MG63 (cell line): ENCODE measurements at places on chromosomes 1 and 21. TPM values are rescaled to one million over a fixed set of nuclear protein-coding genes. Genes with fewer than 3 reads are reported as not detected.

GRCh38 chr1:199020904-199021303 lies 382.1 kb downstream of the PTPRC start:
- DNase-seq: no peak

DNA sequence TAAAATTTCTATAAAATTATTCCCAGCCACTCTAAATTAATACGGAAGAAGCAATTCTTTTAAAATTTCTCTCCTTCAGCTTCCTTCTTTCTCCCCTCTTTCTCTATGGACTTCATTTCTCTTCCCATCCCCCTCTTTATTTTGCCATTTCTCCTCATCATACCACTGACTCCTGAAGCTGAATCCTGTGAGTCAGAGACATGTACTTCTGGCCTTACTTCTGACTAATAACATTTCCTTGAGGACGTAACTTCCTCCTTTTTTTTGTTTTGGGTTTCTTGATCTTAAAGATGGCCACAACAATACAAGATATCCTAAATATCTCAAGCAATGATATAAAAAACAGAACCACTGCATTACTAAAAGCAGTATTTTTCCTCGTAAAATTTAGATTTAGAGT lies 63.6 kb upstream of the DENND1B start:
- peak; percentile 4 for DNase-seq

GRCh38 chr21:42452401-42453223 lies 43.4 kb downstream of the RSPH1 start:
- no peak for DNase-seq

DNA sequence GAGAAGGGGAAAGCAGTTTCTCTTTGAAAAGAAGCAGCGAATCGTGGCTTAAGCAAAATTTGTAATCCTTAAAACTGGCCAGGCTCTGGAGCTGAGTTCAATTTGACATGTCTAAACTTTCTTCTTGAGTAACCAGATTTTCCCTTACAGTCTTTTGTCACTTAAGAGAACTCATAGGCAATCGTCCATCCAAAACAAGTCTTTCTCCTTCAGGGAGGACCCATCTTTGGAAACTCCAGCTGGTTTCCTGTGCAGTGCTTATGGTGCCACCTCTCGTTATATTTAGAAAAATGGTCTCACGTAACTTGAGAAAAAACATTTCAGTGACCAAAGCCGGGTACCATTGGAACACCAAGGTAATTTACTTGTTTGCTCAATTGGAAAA lies 1.8 kb upstream of the PTTG1IP start:
- DNase-seq: no peak

DNA sequence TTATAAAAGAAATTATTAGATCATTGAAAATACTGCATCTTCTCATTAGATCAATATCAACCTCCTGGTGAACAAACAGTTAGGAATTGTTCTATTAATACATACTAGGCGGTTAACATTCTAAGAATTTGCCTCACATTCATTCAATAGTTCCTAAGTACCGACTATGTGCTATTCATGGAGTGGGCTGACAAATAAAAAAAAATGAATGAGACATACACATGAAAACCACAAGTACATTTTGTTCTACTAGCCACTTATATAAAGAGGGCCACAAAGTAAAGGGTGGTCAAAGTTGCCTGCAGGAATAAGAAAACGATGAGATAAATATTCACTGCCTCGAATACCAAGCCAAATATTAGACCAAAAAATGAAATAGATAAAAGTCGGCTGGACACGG lies 294.4 kb downstream of the SDCCAG8 start:
- no peak for DNase-seq

DNA sequence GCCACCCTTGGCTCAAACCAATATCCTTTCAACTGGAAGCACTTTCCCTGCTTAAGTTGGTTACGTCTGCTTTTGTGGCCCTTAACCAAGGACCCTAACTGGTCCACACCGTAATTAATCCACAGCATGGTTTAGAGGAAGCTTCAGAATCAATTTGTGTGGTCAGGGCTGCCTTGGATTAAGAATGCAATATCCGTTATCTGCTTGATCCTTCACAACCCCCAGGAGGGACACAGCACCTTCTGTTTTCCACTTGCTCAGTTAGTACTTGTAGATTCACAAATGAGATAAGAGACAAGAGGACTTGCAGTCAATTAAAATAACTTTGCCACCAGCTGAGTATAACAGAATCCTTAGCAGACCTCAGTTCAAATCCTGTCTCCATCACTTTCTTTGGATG lies 56.9 kb upstream of the LRP8 start:
- DNase-seq: no peak

DNA sequence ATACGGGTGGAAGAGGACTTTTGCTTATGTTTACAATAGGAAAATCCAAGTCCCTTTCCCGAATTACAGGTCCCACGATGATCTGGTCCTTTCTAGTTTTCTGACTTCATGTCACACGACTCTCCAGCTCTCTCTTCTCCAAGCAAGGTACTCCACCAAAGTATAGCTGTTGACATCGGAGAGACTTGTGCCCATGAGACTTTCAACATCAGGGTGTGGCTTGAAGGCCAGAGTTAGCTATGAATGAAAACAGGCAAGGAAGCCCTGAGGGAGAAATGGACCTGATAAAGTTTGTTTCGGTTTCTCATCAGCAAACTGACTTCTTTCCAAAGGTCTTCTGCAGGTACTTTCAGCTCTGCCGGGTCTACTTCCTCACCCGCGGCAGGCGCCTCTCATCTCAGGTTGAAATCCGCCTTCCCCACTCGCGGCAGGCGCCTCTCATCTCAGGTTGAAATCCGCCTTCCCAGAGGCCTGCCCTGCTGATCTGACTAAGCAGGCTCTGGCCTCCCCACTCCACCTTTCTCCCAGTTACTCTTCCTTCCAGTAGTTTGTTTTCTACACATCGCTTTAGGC lies 2.1 kb upstream of the PER3 start:
- no peak for DNase-seq

- no peak for DNase-seq
These were observed 1667.8 kb downstream of the KCNT2 start for GRCh38 chr1:194940336-194941030.

DNA sequence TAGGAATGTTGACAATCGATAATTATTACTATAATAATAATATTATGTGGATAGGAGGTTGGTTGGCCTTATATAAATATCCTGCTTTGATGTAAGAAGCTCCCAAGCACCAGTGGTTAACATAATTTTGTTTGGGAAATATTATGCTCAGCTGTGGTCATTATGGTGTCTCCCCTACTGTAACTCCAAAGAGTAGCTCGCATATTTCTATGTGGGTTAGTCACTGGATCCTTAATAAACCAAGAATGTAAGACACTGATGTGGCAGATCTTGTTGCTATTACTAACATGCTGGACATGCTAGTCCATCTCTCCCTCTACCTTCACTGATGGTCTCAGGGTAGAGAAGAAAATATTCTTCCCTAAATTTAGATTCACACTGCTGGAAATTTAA lies 79.2 kb upstream of the RALGPS2 start:
- DNase-seq: no peak

DNA sequence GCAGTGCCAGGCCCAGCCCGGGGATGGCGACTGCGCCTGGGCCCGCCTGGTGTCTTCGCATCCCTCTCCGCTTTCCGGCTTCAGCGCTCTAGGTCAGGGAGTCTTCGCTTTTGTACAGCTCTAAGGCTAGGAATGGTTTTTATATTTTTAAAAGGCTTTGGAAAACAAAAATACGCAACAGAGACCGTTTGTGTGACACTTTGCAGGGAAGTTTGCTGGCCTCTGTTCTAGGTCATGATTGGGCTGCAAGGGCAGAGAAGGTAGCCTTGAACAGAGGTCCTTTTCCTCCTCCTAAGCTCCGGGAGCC lies 719 bp downstream of the SOD1 start:
- no peak for DNase-seq

- DNase-seq: no peak
These were observed 107.8 kb downstream of the SLC30A10 start for GRCh38 chr1:219820551-219820950.

DNA sequence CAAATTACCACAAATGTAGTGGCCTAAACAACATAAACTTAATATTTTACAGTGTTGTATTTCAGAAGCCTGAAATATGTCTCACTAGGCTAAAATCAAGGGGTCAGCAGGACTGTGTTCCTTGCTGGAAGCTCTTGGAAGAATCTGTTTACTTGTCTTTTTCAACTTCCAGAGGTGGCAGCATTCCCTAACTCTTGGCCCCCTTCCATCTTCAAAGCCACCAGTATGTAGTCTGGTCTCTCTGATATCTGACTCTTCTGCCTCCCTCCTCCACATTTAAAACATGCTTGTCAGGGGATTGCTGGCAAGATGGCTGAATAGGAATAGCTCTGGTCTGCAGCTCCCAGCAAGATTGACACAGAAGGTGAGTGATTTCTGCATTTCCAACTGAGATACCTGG lies 567.5 kb downstream of the PLA2G4A start:
- DNase-seq: peak; percentile 9

GRCh38 chr21:33543505-33544129 lies 779 bp downstream of the SON start:
- DNase-seq: peak; percentile 80

- DNase-seq: no peak
These were observed 151.7 kb upstream of the ZNF648 start for GRCh38 chr1:182213163-182213562.

DNA sequence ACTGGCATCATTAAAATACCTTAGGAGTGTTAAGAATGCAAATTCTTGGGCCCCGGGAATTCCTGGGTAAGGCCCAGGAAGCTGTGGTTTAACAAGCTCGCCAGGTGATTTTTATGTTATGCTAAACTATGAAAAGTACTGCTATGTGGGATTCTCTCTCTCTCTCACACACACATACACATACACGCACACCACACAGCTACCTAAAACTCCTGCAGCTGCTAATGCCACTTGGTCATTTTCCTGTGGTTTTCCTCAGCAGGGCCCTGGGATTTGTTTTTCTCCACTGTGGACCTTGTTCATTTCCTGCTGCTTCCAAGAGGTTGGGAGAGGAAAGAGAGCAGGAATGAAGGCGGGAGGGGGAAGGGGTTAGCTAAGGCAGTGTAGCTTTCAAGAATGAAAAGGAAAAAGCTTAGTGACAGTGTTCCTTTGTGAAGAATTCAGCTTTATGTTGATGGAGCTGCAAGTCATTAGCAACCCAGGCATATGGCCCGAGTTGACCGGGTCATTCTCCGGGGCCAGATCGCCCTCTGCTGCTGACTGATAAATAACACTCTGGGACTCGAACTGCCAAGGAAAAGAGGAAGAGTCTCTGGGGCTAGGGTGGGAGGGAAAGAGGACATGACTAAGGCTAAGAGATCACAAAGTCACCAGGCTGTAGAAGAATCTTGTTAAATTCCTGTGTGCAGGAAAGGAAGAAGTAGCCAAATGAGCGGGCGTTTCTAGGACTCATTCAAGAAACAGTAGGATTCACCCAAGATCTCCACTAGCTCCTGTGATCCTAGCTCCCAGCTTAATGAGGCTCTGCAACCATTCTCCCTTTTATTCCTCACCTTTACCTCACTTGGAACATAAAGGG lies 30.5 kb upstream of the LRIG2 start:
- DNase-seq: peak; percentile 83

PPIE gene
- total RNA-seq: 80.7 and 112 TPM in 2 replicates

CZIB gene
- total RNA-seq: 59.2 and 90.4 TPM in 2 replicates

NBPF4 gene
- total RNA-seq: 1.5 and 4.4 TPM in 2 replicates

ADORA3 gene
- total RNA-seq: not detected in 2 replicates

OR2T27 gene
- total RNA-seq: not detected in 2 replicates

HNRNPR gene
- total RNA-seq: 149 and 159 TPM in 2 replicates

FCMR gene
- total RNA-seq: 0.36 TPM in 1 of 2 replicates, not detected in the other

KIF2C gene
- total RNA-seq: 39.0 and 54.1 TPM in 2 replicates
